COR-L47 (cell line): ENCODE measurements at places on chromosomes 5 and 9.

DNA sequence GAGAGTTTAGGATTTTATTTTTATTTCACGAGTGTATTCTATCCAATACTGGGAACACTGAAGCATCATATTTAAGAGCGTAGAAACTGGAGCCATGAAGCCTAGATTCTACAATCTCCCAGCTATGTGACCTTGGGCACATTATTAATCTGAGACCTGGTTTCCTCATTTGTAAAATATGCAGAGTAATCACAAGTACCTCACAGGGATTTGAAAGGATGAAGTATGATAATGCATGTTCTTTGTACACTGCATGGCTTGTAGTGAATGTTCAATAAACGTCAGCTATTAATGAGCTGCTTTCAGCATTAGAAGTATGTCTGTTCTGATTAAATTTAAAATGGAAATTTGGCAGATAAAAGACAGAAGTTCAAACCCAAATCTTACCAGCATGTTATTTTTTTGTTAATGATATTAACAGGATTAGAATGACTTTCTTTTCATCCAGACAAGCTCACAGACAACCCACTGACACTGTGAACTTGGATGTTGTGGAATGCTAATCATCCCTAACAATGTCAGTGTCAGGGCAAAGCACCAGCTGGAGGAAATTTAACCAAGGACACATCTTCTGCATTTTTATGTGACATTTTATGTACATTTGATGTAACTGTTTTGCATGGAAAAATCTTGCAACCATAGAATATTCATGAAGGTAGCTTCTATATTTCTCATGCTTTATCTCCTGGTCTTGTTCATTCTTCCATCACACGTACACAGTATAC is 27.1 kb upstream of the CTXN3 start:
- DNase-seq: no peak

DNA sequence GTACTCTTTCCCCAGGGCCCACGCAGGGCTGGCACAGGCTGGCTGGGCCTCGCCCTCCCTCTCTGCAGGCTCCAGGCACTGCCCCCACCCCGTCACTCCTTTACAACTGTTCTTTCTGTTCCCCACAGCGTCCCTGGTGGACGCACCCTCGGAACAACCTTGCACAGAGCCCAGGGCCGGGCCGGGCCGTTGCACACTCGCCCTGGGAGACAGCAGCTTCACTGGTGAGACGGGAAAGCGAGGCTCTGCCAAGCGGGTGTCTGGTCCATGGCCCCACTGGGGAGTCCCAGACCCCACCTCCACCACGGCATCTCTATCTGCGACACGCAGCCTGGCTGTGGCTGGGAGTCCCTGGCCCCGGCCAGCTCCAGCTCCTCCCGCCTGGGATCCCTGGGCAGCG is 18.4 kb upstream of the QSOX2 start:
- DNase-seq: no peak

DNA sequence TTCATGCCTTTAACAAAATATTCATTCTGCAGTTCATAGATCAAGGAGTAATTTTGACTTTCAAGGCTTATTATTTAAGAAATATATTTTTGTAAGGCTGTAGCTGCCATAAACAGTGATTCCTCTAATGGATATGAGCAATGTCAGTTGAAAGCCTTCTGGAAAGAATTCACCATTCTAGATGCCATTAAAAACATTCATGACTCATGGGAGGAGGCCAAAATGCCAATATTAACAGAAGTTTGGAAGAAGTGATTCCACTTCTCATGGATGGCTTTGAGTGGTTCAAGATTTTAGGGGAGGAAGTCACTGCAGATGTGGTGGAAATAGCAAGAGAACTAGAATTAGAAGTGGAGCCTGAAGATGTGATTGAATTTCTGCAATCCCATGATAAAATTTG is 229.1 kb downstream of the DEPDC1B start:
- DNase-seq: no peak

DNA sequence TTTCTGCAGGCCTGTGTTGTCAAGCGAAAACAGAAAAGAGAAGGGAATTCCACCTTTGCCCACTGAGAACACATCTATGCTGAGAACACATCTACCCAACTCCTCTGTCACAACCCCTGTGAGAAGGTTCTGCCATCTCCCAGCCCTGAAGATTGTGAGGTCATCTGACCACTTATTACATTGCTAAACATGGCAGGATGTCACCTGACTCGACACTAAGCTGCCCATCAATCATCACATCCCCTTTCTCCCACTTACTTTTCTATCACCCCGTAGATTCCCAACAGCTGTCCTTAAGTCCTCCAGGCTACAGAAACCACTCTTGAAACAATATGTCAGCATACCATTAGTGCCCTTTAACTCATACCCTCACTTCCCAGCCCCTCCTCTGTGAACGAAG is 64.2 kb upstream of the PRSS3 start:
- DNase-seq: no peak

DNA sequence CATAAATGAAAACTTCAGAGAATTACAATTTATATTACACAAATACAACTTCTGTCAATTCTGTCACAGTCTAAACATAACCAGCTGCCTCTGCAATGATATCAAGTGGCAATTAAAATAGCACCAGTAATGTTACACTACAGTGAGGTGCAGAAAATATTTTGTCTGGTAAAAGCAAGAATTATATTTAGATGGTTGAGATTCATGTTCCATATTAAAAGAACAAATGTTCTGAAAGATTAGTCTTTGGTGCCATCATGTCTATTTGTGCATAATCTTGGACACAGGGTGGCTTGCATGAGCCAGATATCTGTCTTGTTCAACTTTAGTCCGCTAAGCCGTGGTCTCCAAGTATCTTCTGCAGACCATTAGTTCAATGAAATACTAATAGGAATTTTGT is 29.0 kb upstream of the PRR16 start:
- DNase-seq: no peak

DNA sequence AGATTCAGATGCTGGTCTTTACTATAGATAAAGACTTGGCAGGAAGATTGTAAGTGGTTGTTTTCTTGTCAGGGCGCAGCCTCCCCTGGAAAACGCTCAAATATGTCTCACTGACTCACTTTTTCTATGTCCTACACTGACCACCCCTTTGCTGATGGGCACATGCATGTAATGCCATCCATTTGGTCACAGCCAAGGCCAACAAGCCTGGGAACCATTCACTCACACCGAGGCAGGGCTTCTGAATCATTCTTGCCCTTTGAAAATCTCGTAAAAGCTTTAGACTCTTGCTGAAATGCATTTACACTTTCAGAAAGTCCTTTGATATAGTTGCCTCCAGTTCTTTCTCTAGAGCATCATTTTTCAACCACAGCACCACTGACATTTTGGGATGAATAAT is 249.4 kb downstream of the ACTL7B start:
- DNase-seq: no peak

GRCh38 chr9:107172979-107173347 is 110.1 kb upstream of the RAD23B start:
- DNase-seq: no peak

- DNase-seq: no peak
These were observed 417.0 kb downstream of the ARHGEF28 start for GRCh38 chr5:74042959-74043358.
